ENCODE measurements at places on chromosomes 2 and 18. TPM values are rescaled to one million over a fixed set of nuclear protein-coding genes. Genes with fewer than 3 reads are reported as not detected.

Gene VWA3B
- total RNA-seq: 0.09 TPM

Gene FOXI3
- total RNA-seq: not detected

Gene TGFA
- 0.28 TPM for total RNA-seq

Gene KCNK3
- 0.28 TPM for total RNA-seq

Gene ITGB6
- total RNA-seq: not detected

Gene BARD1
- 11.5 TPM for total RNA-seq

Data from smooth muscle cell of bladder (primary cell).